SJSA1 (cell line): ENCODE measurements at places on chromosomes 6 and 20. TPM values are rescaled to one million over a fixed set of nuclear protein-coding genes. Genes with fewer than 3 reads are reported as not detected.

DNA sequence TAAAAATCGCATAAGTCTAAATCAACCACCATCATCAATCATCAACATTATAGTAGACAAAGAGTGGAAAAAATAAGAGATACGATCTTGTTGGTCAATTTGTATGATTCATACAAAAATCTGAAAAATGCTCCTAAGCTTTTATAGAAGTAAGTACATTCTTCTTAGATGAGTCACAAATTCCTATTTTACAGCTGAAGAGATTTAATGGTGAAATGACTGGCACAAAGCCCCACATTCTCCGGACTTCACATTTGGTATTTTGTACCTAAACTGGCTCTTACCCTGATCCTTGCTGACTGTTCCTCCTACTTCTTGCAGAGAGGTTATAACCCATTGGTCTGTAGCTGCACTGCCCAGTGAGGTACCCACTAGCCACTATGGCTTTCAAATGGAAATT is 29.9 kb upstream of the PREP start:
- DNase-seq, result peak; percentile 75
- H3K36me3 ChIP-seq, result no peaks in the 10 kb centered on the region
- peaks cover 40% of the 10 kb centered on the region for H3K4me1 ChIP-seq
- no peaks in the 10 kb centered on the region for H3K27me3 ChIP-seq

DNA sequence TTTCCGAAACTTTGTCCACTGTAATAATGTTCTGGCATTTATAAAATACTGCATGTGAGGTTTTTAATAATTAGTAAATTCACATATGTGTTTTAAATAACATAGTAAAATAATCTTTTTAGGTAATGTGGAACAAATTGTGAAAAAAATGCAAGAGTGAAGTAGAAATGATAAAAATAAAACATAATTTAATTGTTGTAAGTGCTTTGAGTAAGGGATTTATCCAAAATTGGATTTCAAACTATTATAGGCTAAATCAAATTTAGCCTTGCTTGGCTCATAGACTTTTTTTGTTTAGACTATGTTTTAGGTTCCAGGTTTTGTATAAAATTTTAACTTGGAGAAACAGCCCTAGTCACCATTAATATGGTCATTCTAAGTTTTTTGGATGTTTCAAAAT is 1029.5 kb downstream of the PHF3 start:
- H3K4me3 ChIP-seq, result no peak overlapping the region
- H3K36me3 ChIP-seq, result no peaks in the 10 kb centered on the region
- no peak overlapping the region for H3K27ac ChIP-seq
- no peaks in the 10 kb centered on the region for H3K4me1 ChIP-seq
- no peak for DNase-seq

DNA sequence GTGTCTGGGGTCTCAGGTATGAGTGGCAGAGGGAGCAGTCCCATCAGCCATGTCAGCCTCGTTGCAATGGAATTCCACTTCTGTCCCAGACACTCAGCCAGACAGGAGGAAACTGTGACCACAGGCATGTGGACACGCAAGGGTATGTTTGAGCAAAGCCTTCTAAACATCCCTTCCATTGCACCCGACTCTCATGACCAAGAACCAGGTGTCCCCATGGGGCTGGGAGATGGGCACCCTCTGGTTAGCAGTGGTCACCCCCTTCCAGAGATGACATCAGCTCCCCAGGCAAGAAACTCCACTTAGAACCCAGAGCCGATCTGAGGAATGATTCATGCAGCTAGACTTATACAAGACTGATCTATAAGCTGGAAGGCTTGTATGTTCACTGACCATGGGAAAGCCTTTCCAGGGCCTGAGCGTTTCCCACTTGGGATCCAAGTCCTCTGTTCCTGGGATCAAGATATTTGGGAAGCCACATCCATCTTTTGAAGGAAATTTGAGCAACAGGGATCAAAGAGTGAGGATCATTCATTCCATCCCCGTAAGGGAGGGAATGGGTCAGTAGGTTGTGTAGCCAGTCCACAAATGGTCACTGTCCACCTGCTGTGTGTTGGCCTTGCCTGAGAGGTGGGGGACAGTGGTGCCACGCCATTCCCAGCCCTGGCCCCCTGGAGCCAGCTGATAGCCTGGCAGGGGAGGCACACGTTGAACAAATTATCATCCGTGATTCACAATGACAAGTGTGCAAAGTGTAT is 3.9 kb upstream of the MRGBP start:
- H3K27me3 ChIP-seq, result peaks cover 3% of the 10 kb centered on the region
- peaks cover 37% of the 10 kb centered on the region for H3K4me1 ChIP-seq
- H3K27ac ChIP-seq, result no peak overlapping the region
- DNase-seq, result peak; percentile 41
- peaks cover 4% of the 10 kb centered on the region for H3K36me3 ChIP-seq

GRCh38 chr6:398065-398464 is 6.5 kb downstream of the IRF4 start:
- H3K36me3 ChIP-seq, result no peaks in the 10 kb centered on the region
- H3K4me1 ChIP-seq, result peaks cover 6% of the 10 kb centered on the region

The CTAGE9 gene
- 0.26 TPM in 1 of 2 replicates, not detected in the other for total RNA-seq

The RNF39 gene
- total RNA-seq, result not detected in 2 replicates

DNA sequence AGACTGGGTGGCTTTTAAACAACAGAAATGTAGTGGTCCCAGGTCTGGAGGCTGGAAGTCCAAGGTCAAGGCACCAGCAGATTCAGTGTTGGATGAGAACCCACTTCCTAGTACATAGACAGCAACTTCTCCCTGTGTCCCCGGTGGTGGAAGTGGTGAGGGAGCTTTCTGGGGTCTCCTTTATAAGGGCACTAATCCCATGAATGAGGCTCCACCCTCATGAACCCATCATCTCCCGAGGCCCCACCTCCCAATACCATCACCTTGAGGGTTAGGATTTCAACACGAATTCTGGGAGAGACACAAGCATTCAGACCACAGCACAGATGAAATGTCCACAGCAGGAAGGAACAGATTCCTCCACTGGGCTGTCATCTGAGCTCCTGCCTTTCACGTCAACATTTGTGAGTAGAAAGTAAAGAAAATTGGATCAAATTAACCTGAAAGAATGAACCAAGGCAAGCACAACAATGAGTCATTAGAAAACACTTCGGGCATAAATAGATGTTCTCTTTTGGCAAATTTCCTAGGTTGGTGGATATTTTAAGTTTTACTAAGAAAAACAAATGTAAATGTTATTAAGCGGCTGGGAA is 130.7 kb downstream of the RNASET2 start:
- H3K27ac ChIP-seq, result no peak overlapping the region
- peaks cover 11% of the 10 kb centered on the region; the same call in 1 of the 2 replicates for H3K27me3 ChIP-seq
- no peaks in the 10 kb centered on the region for H3K36me3 ChIP-seq
- H3K4me3 ChIP-seq, result no peak overlapping the region
- no peaks in the 10 kb centered on the region for H3K4me1 ChIP-seq

DNA sequence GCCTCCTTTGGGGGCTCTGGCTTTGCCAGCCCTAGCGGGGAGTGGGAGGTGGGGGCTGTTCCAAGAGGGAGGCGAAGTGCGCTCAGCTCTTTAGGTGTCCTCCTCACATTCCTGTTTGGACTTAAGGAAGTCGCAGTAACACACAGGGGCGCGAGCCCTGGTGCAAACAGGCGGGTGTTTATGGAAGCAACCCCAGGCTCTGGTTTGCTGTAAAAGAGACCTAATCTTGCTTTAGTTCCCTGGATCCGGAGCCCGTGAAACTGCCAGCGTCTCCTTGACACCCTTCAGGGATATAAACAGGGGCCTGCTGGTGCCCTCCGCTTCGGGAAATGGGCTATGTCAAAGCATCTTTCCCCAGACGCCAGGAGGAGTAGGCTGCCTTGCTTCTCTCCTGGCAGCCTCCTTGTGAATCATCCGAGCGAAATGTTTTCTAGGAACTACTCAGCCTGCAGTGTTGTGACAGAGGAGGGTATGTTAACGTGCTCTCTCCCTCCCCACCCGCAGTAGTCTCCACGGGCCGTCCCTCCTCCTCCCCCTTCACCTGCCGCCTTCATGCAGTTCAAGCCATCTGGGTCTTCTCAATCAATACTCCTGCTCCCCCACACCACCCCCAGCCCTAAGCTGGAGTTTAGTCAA is 168.0 kb upstream of the LRFN2 start:
- DNase-seq, result no peak
- peaks cover 7% of the 10 kb centered on the region for H3K27me3 ChIP-seq
- H3K36me3 ChIP-seq, result no peaks in the 10 kb centered on the region
- no peak overlapping the region for H3K4me3 ChIP-seq
- no peaks in the 10 kb centered on the region for H3K4me1 ChIP-seq

DNA sequence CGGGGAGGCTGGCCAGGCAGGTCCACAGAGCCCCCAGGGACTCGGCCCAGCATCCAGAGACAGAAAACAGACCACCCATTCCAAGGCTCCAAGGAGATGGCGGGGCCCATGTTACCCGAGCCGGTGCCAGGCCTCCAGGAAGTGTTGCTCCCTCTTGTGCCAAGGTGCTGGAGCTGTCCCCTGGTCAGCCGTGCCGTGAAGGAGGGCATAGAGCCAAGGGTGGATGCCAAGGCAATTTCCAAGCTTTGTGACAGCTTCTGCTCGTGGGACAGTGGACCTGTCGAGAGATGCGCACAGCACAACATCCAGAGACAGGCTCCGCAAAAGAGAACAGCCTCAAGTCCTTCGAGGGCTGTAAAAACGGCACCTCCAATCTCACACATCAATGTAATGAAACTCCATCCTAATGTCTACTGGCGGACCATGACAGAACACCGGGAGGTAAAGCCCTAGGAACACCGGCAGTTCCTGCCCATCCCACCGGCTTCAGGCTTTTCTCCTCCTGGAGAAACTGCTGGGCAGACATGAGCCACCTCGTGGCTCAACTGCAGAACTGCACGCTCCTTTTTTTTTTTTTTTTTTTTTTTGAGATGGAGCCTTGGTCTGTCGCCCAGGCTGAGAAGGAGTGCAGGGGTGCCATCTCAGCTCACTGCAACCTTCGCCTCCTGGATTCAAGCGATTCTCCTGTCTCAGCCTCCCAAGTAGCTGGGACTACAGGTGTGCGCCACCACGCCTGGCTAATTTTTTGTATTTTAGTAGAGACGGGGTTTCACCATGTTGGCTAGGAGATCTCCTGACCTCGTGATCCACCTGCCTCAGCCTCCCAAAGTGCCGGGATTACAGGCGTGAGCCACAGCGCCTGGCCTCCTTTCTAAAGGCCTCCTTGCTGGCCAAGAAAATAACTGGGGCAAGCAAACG is 30.9 kb upstream of the AVP start:
- no peak overlapping the region for H3K4me3 ChIP-seq
- DNase-seq, result peak; percentile 54
- no peaks in the 10 kb centered on the region for H3K27me3 ChIP-seq
- peaks cover 13% of the 10 kb centered on the region for H3K36me3 ChIP-seq
- H3K4me1 ChIP-seq, result no peaks in the 10 kb centered on the region
- no peak overlapping the region for H3K27ac ChIP-seq

The GSTA1 gene
- total RNA-seq, result 8.5 and 8.7 TPM in 2 replicates

The PFDN6 gene
- 66.3 and 67.8 TPM in 2 replicates for total RNA-seq

DNA sequence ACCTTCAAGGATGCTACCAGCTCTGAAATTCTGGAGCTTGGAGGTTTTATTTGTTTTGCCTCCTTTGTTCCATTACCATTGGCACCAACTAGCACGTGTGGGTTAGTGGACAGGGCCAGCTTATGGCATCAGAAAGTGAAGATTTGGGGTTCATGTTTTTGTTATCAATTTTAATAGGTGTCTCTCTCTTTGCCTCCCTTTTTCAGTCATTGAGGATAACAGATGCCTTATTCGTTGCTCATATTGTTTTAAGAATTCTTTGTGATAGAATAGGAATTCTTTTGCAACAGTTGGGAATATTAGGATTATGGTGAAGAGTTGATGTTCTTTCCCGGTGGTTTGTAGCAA is 22.9 kb downstream of the TMC2 start:
- H3K27me3 ChIP-seq, result peaks cover 66% of the 10 kb centered on the region
- no peak overlapping the region for H3K4me3 ChIP-seq
- H3K27ac ChIP-seq, result no peak overlapping the region

DNA sequence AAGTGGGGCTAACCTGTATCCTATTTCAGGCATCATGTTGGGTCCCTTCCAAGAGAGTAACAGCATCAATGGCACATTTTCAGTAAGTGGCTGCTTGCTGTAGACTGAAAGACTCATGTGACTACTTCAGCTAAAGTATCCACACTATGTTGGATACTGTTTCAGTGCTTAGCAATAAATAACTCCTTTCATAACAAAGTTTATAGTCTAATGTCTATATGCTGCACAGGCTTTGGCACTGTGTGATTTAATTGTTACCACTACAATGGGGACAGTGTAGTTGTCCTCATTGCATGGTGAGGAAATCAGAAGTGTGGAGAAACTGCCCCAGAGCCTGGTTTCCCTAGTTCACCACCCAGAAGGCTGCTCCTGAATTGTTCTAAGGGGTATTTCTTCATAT is 318.0 kb upstream of the PTCHD4 start:
- no peaks in the 10 kb centered on the region; the same call in 1 of the 2 replicates for H3K36me3 ChIP-seq
- H3K4me3 ChIP-seq, result no peak overlapping the region
- no peak for DNase-seq
- peaks cover 50% of the 10 kb centered on the region for H3K4me1 ChIP-seq

The SNX5 gene
- 114 and 129 TPM in 2 replicates for total RNA-seq

The CASS4 gene
- not detected in 2 replicates for total RNA-seq

The GJA10 gene
- total RNA-seq, result not detected in 2 replicates

- peak overlapping the region; percentile 98 for H3K27ac ChIP-seq
- no peak overlapping the region for H3K4me3 ChIP-seq
- peaks cover 66% of the 10 kb centered on the region for H3K4me1 ChIP-seq
Observed at GRCh38 chr6:142013287-142013686, 119.4 kb upstream of the GJE1 start.

DNA sequence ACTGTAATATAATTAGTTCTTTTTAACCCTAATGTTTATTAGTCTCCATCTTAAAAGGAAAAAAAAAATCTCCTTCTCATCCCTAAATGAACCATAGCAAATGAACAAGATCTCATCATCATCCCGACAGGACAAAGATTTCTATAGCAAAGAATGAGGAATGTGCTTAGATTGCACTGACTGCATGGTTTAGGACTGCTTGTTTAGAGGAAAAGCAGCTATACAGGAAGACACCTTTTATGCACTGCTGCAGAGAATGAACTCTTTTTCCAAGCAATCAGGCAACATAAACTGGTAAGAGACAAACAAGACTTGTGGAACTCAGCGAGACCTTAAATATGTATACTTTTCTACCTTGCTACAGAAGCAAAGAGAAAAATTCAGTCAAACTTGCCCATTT is 26.8 kb downstream of the CSNK2A1 start:
- DNase-seq, result no peak
- H3K4me1 ChIP-seq, result no peaks in the 10 kb centered on the region
- H3K27ac ChIP-seq, result no peak overlapping the region
- no peak overlapping the region for H3K4me3 ChIP-seq
- H3K36me3 ChIP-seq, result peaks cover 25% of the 10 kb centered on the region

The KHDC1 gene
- total RNA-seq, result 0.66 and 2.2 TPM in 2 replicates
